T-helper 2 cell treated with Interferon-gamma antibody and Interleukin-4, amounts not matched to agents 5 μg/mL and 100 μg/mL, for 36 hours (primary cell): ENCODE measurements at places on chromosomes 11 and 22.

- peak; percentile 3 for DNase-seq
These were observed 122.4 kb downstream of the ETS1 start for GRCh38 chr11:128464878-128465450.

DNA sequence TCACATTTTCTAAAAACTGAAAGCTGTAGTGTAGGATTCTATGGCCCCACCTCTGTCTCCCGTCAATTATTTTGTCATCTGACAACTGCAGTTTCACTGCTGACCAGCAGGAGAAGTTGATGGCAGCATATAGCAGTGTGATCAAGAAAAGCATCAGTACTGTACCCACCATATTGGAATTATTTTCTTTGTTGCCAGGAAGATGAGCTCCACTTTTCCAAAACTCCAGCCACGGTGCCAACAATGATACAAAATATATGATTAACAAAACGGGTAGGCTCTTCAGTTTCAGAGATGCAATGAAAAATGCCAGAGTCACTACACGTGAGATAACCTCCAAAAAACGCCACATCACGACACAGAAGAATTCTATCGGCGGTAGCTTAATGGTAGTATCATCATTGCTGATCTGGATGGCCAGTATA lies 41.3 kb downstream of the XKR3 start:
- no peak for DNase-seq

DNA sequence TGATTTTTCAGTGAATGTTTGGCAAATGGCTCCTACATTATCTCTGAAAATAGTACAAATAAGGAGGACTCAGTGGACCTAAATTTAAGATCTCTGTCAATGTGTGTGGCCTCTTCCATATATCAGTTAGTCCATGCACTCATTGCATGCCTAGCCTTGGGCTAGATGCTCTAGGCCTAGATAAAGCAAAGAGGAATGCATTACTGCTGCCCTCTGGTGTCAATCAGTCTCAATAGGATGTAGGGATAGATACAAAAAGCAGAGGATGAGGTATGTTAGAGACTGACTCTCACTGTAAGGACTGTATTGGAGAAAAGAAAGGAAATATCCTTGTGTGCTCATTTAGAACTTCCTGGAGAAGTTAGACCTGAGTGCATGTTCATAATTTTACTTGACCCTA lies 42.0 kb downstream of the MS4A2 start:
- no peak for DNase-seq

GRCh38 chr11:56533054-56533740 lies 9.9 kb downstream of the OR5M11 start:
- no peak for DNase-seq

GRCh38 chr22:25987948-25988347 lies 181.3 kb upstream of the SEZ6L start:
- DNase-seq: no peak

DNA sequence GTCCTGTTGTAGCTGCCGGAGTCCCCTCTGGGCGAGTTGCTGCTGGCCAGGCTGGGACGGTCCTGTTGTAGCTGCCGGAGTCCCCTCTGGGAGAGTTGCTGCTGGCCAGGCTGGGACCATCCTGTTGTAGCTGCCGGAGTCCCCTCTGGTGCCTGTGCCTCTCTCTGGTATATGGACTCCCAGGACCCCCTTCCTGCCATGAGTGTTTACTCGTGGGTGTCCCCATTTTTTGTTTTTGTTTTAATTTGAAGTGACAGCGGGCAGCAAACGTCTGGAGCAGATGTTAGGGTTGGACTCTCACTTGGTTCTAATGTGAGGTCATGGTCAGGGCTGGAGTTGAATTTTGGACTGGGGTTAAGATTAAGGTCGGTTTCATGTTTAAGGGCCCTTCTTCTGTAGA lies 14.2 kb downstream of the SHANK3 start:
- no peak for DNase-seq

DNA sequence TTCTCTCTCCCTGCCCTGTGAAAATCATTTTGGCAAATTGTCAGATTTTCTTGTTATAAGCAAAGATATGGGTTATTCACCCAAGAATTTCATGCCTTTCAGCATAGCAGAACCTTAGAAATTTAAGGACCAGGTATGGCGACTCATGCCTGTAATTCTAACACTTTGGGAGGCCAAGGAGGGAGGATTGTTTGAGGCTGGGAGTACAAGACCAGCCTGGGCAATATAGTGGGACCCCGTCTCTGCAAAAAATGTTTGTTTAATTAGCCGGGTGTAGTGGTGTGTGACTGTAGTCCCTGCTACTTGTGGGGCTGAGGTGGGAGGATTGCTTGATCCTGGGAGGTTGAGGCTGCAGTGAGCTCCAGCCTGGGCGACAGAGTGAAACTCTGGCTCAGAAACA lies 27.6 kb downstream of the APLP2 start:
- DNase-seq: no peak

- peak; percentile 71 for DNase-seq
These were observed 2.3 kb downstream of the ADORA2A start for GRCh38 chr22:24429411-24430365.

GRCh38 chr11:10091314-10092045 lies 202.5 kb downstream of the SBF2 start:
- no peak for DNase-seq

DNA sequence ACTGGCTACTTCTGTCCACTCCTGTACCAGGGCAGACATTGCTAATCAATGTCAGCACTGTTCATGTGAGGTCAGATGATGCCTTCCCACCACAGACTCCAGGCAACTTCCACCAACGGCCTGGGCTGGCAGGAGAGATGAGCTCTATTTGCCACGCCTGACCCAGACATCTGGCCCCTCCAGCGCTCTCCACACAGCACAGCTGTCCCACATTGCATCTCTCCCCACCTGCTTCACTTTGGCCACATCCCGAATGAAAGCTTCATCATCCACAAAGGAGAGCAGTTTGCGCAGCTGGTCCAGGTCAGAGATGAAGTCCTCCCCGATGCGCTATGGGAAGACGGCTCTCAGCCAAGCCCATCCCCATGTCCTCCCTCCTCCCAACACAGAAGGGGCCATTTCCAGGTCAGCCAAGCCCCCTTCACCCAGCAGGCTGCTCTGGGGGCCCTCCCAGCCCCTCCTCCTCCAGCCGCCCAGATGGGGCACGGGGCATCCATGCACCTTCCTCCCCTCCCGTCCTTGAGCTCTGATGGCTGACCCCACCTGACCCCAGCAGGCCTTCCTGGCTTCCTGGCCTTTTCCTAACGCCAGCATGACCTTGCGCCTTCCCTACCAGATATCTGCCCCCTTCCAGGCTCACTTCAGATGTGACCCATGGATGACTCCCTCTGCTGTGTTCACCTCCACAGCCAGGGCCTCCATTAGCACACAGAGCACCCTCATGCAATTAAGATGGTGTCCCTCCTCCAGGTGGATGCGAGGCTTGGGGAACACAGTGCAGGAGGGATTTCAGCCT lies 7.4 kb downstream of the PYGM start:
- no peak for DNase-seq

GRCh38 chr11:721741-722345 lies 15.8 kb downstream of the EPS8L2 start:
- no peak for DNase-seq

- DNase-seq: no peak
These were observed 1.0 kb upstream of the HTATIP2 start for GRCh38 chr11:20362481-20362880.
